Stimulated activated CD8-positive, alpha-beta memory T cell treated with anti-CD3 and anti-CD28 coated beads, Interleukin-4, amount 100 ng/mL, for 1 hour (primary cell): ENCODE measurements at places on chromosomes 7 and 10.

DNA sequence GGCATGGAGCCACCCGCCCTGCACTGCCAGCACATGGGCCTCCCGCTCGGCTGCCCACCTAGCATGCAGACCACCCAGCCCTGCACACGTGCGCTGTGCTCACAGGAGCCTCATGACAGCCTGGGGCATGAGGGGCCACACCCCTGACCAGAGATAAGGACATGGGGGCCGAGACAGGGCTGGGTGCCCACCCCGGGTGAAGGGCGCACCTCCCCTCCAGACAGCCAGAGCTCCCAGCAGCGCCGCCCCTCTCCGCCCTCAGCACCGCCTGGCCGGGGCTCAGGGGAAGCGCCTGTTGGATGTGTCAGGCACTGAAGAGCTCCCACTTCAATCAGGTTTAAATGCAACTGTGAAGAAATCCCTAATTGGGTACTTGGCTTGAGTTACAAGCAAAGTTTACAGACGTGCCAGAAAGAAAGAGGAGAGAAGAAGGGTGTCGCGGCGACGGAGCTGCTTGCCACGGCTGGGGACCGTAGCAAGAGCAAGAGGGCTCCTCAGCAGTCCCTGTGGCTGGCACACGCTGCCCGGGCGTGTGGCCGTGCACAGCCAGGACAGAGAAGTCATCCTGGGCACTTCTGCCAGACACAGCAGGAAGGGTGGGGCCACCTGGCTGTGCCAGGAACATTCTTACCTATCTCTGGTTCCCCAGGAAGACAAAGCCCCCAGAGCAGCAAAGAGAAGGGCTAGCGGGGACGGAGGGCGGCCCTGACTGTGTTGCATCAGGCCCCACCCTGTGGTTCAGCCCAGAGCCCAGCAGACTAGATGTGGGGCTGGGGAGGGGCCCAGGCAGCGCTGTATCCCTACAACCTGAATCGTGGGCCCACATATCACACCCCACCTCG, 247.4 kb downstream of the ELFN1 start:
- no peak for DNase-seq

GRCh38 chr7:101108330-101108857, 18.5 kb upstream of the SERPINE1 start:
- DNase-seq, result no peak

GRCh38 chr10:118961436-118961835, 68.1 kb upstream of the NANOS1 start:
- DNase-seq, result no peak

DNA sequence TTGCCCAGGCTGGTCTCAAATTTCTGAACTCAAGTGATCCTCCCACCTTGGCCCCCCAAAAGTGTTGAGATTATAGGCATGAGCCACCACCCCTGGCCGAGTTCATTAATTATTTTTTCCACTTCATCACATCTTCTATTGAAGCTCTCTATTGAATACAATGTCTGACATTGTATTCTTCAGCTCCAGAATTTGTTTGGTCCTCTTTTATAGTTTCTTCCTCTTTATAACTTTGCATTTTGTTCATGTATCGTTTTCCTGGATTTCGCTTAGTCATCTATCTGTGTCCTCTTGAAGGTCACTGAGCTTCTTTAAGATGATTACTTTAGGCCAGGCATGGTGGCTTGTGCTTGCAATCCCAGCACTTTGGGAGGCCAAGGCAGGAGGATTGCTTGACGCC, 30.2 kb downstream of the NOM1 start:
- no peak for DNase-seq

DNA sequence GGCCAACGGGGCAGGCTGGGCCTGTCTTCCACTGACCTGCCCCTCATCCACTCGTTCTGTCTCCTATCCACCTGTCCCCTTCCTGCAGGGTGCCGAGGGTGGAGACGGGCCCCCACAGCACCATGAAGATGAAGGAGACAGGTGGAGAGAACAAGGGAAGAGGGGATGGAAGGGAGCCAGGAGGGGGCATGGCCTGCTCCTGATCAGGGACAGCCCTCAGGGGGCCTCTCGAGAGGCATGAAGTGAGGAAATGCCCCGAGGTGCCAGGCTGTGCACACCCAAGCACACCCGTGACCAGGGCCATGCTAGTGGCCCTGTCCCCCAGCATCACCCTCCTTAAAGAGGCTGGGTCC, 111.2 kb downstream of the ZMIZ1 start:
- DNase-seq, result no peak

GRCh38 chr10:60572511-60573194, 183.0 kb upstream of the ANK3 start:
- DNase-seq, result no peak
